ENCODE measurements at places on chromosomes 2 and 18.

DNA sequence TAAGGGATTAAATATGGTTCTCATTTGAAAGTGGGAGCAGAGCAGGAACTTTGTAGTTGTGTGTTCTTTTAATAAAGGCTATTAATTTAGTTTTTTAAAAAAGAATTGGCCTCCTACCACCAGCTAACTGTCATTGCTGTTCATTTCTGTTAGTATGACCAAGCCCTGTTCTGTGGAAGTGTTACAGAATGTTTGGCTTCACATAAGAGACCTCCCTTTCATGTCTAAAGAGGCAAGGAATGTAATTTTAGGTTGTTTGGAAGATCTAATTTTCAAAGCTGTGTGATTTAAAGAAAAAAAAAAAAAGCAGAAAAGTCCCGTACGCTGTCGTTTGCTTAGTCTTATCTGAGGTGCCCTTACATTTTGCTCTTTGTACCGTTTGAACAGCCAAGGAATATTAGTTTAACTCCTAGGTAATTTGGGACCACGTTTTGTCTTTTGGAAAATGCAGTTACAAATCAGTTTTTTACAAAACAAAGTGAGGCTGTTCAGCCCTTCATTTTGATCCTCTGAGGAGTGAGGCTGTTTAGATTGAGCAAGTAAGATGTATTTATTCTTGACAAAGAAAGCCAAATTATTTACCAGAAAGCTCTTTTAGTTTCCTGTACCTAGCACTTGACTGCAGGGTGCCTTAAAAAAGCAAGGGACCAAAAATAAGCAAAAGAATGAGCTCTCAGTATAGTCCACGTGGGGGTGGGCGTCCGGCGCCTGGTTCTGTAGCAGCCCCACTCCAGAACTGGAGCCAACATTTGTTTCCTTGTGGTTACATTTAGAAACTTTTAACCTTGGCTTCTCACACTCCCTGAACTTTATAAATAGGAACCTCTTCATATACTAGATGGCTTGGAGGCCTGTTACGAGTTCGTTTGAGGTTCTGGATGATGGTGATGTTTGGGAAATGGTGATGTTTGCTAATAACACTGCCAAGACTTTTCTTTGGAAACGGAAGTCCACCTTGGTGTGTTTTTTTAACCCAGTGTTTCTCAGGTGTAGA, 136.2 kb downstream of the FMNL2 start:
- no peak for DNase-seq

DNA sequence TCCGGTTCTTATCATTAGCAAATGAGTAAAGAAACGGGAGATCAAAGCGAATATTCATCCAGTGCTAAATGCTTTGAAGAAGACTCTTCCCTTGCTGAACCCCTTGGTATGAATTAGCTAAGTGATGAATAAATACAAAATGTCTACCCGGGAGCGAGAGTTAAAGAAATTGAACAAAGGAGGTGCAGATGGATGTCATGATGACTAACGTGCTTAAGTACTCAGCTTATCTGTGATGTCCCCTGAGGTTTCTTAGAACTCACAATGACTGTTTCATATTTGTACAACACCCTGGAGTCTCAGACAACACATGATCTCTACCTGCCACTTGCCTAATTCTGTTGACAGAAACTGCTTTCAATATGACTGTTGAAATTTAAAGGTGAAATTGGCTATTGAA, 148.5 kb downstream of the TMEM200C start:
- no peak for DNase-seq

DNA sequence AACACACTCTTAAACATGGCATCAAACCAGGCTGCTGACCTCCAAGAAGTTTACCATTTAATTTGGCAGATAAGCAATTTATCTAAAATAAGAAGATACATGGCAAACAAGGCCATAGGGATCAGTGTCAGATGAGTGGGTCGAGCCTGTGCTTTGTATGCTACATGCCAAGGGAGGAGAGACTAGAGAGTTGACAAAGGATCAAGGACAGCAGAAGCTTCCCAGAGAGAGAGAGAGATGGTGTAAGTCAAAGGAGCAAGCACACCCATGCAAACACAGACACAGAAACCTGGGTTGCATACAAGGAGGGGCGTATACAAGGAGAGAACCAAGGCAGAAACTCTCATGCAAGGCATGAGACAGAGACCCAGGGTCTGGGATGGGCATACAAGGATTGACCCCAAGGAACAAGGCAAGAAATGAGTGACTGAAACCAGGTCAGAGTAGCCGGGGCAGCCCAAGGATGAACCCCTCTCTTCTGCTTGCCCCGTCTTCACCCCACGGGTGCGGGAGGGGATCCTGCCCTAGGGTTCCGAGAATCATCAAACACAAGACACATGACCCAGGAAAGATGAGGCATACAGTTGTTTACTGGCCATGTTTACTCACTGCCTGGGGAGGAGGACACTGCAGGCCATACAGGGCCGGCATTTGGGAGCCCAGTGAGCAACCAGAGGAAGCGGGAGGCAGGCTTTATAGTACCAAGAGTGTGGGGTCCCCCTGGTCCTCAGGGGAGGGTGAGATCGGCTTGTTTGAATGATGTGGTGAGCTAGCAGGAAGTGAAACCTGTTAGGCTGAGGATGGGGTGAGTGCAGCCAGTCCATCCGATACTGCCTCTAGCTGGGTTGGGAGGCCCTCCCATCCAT, 529.2 kb upstream of the ID2 start:
- DNase-seq = no peak

- DNase-seq = no peak
Measured at GRCh38 chr2:231521-232185, 32.2 kb downstream of the SH3YL1 start.

GRCh38 chr2:241009601-241010530, 11.4 kb downstream of the SNED1 start:
- DNase-seq = no peak

GRCh38 chr2:235025800-235026536, 74.2 kb downstream of the SH3BP4 start:
- DNase-seq = no peak

- no peak for DNase-seq
Measured at GRCh38 chr2:133653056-133653455, 84.8 kb upstream of the NCKAP5 start.

DNA sequence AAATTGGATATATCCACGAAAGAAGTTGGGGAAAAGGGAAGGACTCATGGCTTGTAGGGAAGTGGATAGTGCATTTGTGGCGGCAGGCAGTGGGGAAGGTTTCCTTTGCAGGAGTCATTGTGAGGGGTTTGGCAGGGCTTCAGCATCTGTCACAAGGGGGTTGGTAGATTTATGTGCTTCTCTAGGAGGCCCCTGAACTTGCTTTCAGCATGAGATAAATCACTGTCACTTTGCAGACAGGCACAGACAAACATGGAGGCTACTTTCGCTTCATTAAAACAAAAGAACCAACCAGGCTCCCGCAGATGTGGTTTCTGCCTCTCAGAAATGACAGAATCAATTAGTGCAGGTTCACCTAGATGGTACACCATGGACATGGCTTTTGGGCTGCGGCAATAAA, 340.7 kb downstream of the TGIF1 start:
- DNase-seq = peak; percentile 22

GRCh38 chr2:12776521-12776961, 59.8 kb downstream of the TRIB2 start:
- DNase-seq = no peak

DNA sequence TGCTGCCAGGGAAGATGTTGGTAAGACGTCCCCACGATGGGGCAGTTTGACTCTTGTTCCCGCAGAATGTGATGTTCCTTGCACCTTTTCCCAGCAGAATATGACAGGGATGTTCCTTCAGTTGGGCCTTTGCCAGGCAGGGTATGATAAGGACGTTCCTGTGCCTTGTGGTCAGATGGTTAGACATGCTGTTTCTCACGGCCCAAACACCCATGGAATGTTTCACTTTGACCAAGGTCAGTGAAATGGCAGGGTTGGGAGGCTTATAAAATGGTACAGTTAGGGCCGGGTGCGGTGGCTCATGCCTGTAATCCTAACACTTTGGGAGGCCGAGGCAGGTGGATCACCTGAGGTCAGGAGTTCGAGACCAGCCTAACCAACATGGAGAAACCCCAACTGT, 40.3 kb upstream of the YPEL5 start:
- no peak for DNase-seq
